ENCODE measurements at places on chromosomes 2 and 18. TPM values are rescaled to one million over a fixed set of nuclear protein-coding genes. Genes with fewer than 3 reads are reported as not detected.

GRCh38 chr2:1544478-1545069, 131.3 kb downstream of the TPO start:
- H3K27me3 ChIP-seq = no peaks in the 10 kb centered on the region
- no peak for DNase-seq
- H3K27ac ChIP-seq = no peak overlapping the region

PRKAG3 gene
- not detected for total RNA-seq

- H3K4me1 ChIP-seq = peaks cover 4% of the 10 kb centered on the region
- no peak overlapping the region for H3K4me3 ChIP-seq
- no peak overlapping the region for H3K27ac ChIP-seq
- no peaks in the 10 kb centered on the region for H3K27me3 ChIP-seq
- H3K36me3 ChIP-seq = no peaks in the 10 kb centered on the region
Measured at GRCh38 chr2:118967124-118967880, 25.3 kb downstream of the MARCO start.

RASGRP3 gene
- total RNA-seq = 7.9 TPM

- H3K4me1 ChIP-seq = no peaks in the 10 kb centered on the region
- H3K4me3 ChIP-seq = no peak overlapping the region
- no peaks in the 10 kb centered on the region for H3K36me3 ChIP-seq
- H3K27me3 ChIP-seq = no peaks in the 10 kb centered on the region
Measured at GRCh38 chr2:234816056-234816455, 135.8 kb upstream of the SH3BP4 start.

GRCh38 chr2:53036196-53036595, 731.4 kb upstream of the CHAC2 start:
- no peaks in the 10 kb centered on the region for H3K27me3 ChIP-seq
- H3K4me3 ChIP-seq = no peak overlapping the region

All from CD4-positive, alpha-beta T cell (primary cell).